ENCODE measurements at places on chromosomes 12 and 14. TPM values are rescaled to one million over a fixed set of nuclear protein-coding genes. Genes with fewer than 3 reads are reported as not detected.

The AKAP6 gene
- polyA plus RNA-seq, result 2.8 TPM

The STRAP gene
- polyA plus RNA-seq, result 213 TPM

The SMIM41 gene
- 0.65 TPM for polyA plus RNA-seq

The CELA1 gene
- polyA plus RNA-seq, result not detected

The ATXN2 gene
- 84.6 TPM for polyA plus RNA-seq

The RAD9B gene
- 1.2 TPM for polyA plus RNA-seq

The OLR1 gene
- polyA plus RNA-seq, result 1.8 TPM

The SLC4A8 gene
- polyA plus RNA-seq, result 3.5 TPM

- DNase-seq, result no peak
Observed at GRCh38 chr12:33330940-33331339, 108.7 kb downstream of the SYT10 start.

- DNase-seq, result no peak
Observed at GRCh38 chr14:69684461-69685217, 73.2 kb downstream of the SUSD6 start.

GRCh38 chr12:128468926-128469325 is 202.0 kb downstream of the TMEM132C start:
- DNase-seq, result no peak

DNA sequence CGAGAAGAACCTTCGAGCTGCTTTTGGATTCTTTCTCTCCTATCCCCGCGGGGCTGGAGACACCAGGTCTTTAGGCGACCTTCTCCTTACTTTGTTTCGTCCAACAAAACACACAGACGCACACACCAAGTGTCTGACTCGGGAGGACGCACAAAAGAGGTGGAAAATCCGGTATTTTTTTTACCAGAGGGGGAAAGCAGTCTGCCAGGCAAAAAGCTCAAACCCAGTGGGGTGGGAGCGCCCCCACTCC is 2.1 kb downstream of the SIX4 start:
- no peak for DNase-seq

- no peak for DNase-seq
Observed at GRCh38 chr14:74586681-74587362, 25.2 kb downstream of the LTBP2 start.

GRCh38 chr14:54881761-54882401 is 20.7 kb downstream of the GCH1 start:
- no peak for DNase-seq

- no peak for DNase-seq
Observed at GRCh38 chr14:75449696-75450095, 21.9 kb downstream of the JDP2 start.

DNA sequence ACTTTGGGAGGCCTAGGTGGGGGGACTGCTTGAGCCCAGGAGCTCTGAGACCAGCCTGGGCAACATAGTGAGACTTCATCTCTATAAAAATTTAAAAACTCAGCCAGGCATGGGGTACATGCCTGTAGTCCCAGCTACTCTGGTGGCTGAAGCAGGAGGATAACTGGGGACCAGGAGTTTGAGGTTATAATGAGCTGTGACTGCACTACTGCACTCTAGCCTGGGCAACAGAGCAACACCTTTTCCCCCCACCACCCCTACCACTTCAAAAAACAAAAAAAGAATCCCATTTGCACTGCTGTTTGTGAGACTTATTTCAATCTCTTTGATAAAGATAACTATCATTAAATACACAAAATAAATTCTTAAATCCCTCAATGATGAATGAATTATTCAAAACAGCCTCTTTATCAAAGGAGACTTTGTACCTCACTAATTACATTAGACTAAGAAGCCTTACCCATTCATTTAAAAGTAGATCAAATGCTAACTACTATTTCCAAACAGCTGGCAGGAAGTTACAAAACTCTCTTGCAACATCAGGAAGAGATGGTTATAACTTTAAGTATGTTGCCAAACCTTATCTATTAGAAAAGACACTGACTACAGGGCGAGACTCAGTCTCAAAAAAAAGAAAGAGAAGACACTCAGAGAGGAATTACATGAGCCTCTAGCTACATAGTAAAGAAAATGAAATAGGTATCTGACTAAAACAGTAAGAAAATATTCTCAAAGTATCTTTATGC is 14.7 kb downstream of the BLTP3B start:
- DNase-seq, result no peak

GRCh38 chr12:94560431-94561221 is 89.7 kb downstream of the TMCC3 start:
- DNase-seq, result no peak

DNA sequence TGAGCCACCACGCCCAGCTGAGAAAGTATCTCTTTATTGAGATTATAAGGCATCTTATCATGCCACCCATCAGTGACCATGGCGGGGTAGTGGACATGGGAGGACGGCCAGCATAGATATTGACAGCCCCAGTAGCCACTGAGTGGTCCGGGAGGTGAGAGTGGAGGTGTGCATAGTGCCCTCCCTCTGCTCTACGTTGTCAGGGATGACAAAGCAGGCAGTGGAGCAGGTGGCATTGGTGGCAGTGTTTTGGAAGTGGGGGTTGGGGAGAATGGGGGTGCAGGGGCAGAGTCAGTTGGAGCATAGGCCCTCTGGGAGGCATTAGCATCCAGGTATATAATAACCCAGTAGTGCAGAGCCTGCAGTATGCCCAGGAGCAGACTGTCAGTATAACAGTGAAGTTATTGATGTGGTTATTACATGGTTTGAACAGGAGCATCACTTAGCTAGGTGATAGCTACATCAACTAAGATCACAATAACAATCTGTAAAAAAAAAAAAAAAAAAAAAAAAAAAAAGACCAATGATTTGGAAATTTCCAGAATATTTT is 41.1 kb downstream of the GNG2 start:
- no peak for DNase-seq

- DNase-seq, result no peak
Observed at GRCh38 chr12:32084017-32084688, 22.5 kb upstream of the BICD1 start.

DNA sequence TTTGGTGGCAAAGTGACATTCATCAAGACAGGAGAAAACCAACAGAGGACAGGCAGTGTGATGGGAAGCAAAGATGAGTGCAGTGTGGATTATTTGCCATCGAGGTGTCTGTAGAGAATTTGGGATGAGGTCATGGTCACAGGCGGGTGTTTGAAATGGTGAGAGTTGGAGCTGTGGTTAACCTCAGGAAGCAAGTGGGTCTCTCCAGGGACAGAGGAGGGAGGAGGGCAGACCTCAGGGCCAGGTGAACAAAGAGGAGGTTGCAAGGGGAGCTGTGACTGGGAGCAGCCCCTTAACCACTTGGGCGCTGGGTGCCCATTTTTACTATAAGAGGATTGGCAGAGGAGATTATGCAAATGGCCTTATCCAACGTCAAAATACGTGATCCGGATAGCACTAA is 7.0 kb downstream of the FZD10 start:
- no peak for DNase-seq

DNA sequence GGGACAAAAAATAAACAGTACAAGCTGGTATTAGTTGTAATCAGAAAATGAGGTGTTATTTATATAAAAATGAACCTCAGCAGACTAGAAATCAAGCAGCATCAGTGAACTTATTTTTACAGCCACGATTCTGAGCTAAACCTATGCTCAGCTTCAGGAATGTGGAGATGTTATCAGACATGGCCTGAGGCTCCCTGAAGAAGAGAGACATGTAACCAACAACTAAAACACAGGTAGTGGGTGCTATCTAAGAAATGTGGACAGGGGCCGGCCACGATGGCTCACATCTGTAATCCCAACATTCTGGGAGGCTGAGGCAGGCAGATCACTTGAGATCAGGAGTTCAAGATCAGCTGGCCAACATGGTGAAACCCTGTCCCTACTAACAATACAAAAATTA is 534.3 kb downstream of the VRK1 start:
- DNase-seq, result no peak

- DNase-seq, result no peak
Observed at GRCh38 chr12:123767613-123768012, 5.5 kb downstream of the DNAH10 start.

- no peak for DNase-seq
Observed at GRCh38 chr14:54792288-54792687, 110.3 kb downstream of the GCH1 start.

DNA sequence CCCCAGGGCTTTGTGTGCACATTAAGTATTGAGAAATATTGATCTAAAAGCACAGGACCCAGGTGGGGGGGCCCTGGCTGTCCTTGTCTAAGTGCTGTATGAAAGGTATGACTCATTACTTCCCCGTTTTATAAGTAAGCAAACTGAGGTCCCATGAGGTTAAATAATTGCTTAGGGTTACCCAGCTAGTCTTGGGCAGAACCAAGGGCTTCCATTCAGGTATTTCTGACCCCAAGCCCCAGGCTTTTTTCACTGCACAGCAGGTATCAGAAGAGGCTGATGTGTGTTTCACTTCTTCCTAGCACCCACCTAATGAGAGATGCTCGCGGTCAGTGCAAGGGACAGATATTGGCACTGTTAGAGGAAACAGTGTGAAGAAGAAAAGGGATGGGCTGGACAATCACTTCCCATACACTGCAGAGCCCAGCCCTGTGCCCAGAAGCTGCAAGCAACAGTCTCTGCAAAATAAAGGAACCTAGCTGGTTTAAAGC is 4.7 kb upstream of the TC2N start:
- DNase-seq, result no peak

GRCh38 chr14:50831726-50832168 is 785 bp upstream of the NIN start:
- no peak for DNase-seq

DNA sequence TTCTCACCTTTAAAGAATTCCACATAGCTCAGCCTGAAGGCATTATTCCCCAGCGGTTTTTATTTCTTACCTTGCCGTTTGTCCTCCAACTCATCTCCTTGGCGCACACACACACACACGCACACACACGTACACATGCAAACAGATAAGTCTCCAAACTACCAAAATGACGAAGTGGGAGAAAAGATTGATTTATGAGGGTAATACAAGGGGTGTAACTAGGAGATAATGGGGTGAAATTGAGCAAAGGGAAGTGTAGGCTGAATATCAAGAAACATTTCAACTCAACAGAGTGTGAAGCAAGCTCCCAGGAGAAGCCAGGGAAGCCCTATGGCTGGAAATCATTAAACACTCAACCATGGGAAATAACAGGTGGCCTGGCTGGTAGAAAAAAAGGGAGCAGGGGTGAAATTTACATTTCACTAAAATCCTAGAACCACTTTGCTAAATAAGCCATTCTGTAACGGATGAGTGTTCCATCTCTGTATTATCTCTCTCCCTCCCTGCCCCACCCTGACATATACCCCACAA is 41.0 kb downstream of the GRIN2B start:
- DNase-seq, result no peak
